ENCODE measurements at places on chromosomes 6 and 20.

- DNase-seq, result no peak
These were observed 352.5 kb downstream of the MAFB start for GRCh38 chr20:40336533-40336932.

- no peak for DNase-seq
These were observed 36.4 kb upstream of the SLC17A4 start for GRCh38 chr6:25717866-25718740.

DNA sequence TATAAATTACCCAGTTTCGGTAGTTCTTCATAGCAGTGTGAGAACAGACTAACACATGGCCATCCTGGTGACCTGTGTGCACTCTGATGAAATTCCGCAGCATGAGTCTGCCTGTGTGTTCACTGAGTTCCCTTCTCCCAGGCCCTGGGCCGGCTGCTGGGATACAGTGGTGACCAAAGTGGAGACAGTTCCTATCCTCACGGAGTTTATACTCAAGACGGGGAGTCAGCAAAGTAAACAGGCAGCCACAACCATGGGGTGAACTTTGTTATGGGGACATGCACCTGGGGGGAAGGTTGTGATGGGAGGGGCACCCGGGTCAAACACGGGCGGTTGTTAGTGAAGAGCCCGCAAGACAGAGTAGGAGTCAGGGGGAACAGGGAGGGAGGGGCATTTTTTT is 202.0 kb downstream of the CDH4 start:
- DNase-seq, result no peak

DNA sequence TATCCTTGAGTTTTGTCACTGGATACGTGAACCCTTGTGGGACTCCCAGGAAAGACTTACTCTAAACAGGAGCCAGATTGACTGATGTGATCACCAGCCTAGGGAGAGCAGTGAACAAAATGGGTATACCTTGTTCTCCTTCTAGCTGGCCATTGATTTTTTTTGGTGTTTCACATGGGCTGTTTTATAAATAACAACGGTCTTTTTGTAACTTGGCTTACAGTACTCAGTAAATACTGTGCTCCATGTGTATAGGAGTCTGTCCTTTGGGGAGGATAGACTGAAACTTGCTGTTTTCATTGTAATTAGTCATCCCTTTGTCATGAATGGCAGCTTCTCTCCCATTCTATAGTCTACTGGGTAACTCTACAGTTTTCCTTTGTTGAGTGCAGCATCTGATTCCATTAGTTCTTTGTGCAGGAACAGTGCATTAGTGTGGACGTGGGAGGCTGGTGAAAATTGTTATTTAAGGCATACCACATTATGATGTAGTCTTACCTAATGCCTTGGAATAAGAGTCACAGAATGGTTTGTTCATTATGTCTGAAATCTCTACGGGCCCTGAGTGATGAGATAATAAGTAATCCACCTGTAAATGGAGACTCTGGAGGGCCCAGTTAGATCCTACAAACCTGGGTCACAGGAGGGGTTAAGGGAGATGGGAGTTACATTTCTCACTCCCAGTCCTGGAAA is 89.5 kb downstream of the TIAM2 start:
- DNase-seq, result no peak

DNA sequence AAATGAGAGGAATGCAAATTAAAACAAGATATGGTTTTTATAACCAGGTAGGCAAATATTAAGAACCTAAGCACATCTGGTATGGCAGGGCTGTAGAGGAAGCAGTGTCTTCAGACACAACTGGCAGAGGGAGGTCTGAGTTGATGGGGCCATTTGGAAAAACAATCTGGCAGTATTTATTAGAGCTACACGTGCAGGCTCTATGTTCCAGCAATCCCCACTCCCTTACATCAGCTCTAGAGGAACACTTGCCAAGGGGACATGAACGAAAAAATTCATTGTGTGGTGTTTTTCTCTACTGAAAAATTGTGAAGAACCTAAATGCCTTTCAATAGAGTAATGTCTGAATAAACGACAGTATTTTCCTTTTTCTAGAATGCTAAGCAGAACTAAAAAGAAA is 111.6 kb upstream of the EDN1 start:
- no peak for DNase-seq
